HuH-7.5 (cell line): ENCODE measurements at places on chromosomes 12 and 14.

DNA sequence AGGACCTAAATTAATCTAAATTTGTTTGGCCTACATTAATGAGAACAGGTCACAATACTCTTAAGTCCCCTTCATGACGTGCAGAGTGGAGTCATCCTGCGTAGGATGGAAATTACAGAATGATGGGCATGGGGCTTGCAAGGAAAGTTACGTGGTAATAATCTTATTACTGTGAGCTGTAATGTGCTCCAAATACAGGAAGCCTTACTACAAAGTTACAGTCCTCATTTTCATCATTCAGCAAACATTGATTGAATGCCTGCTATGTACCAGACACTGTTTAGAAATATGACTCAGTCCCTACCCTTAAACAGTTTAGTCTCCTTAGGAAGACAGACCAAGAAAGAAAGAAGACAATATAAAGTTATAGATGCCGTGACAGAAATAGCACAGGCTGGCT, 9.4 kb downstream of the HIGD1C start:
- DNase-seq: no peak

DNA sequence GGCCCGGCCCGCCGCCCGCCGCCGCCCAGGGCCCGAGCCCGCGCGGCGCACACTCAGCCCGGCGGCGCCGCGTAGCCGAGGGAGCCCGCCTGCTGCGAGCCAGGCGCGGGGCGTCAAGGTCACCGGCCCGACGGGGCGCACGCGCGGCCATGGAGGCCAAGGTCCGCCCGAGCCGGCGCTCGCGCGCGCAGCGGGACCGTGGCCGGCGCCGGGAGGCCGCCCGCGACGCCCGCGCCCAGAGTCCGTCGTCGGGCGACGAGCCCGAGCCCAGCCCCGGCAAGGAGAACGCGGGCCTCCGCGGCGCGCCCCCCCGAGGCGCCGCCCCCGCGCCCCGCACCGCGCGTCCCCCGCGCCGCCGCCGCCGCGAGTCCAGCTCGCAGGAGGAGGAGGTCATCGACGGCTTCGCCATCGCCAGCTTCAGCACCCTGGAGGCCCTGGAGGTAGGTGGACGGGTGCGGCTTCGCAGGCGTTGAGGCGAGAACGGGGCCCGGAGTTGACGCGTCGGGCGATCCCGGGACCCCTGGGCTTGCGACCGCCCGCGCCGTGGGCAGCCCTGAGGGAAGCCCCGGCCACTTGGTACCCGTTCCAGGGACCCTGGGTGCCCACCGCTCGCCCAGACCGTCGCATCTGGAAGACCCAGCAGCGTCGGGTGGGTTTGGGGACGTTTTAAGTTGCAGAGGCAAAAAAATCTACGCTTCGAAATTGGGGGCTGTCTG, 629 bp downstream of the FBRSL1 start:
- DNase-seq: peak; percentile 58

GRCh38 chr12:51424094-51424661, 453 bp upstream of the SLC4A8 start:
- no peak for DNase-seq

DNA sequence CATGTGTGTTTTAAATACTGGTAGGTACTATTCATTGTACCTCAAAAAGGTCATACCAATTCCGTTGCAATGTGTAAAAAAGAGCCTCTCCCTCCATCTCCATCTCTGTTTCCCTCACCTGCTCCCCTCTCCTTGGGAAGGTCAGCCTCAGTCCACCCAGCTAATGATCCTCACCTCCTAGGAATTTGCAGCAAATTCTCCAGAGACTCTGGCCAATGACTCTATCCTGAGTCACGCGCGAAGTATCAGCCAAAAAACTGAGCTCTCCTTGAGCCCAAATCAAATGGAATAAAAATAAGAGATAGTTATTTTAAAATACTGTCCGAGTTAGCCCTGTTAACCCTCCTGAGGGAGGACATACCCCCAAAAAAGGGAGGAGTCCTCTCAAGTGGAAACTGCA, 148.4 kb downstream of the DPF3 start:
- DNase-seq: no peak

DNA sequence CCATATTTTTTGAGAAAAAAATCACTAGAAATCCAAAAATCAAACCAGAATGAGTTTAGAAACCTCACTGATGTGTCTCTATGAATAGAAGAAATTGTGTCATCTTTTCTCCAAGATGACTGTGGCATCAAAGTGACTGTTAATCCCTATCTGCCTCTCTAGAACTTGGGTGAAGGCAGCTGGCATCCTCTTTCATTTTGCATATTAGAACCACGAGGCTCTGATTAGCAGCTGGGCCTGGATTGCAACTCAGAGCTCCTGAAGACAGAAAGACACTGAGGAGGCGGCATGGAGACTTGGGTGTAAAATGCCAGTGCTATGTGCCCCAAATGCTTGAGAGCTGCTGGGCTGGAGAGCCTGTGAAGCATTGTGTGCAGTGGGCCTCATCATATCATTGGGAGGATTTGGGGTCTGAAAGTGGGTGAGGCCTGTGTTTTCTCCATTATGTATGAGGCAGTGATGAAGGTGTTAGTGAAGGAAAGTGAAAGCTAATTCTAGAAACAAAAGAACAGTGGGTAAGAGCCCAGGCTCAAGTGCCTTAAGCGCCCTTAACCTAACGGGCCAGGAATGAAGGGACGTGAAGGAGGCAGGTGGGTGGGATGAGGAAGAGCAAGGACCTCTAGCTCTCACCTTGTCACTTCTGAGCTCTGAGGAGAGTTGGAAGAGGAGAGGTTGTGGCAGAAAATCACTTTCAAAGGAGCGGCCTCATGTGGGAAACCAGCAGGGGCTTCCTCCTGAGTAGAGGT, 26.2 kb downstream of the NKX2-8 start:
- DNase-seq: no peak

DNA sequence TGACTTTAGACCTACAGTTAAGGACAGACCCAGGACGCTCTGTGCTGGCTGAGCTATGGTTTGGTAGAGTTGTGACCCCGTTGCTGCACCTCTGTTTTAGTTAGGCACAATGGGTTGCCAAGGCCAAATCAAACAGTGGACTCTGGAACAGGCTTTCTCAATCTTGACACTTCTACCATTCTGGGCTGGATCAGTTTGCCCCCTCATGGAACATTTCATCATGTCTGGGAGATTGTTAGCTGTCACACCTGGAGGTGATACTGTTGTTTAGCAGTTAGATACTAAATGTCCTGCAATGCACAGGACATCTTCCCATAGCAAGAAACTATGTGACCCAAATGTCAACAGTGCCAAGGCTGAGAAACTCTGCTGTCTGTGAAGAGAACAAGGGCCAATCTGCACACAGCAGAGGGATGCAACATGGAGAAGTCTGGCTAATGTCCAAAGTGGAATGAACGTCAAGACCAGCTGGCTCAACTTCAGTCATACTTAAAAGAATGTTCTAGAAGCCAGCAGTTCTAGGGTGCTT, 65.6 kb upstream of the DICER1 start:
- no peak for DNase-seq

DNA sequence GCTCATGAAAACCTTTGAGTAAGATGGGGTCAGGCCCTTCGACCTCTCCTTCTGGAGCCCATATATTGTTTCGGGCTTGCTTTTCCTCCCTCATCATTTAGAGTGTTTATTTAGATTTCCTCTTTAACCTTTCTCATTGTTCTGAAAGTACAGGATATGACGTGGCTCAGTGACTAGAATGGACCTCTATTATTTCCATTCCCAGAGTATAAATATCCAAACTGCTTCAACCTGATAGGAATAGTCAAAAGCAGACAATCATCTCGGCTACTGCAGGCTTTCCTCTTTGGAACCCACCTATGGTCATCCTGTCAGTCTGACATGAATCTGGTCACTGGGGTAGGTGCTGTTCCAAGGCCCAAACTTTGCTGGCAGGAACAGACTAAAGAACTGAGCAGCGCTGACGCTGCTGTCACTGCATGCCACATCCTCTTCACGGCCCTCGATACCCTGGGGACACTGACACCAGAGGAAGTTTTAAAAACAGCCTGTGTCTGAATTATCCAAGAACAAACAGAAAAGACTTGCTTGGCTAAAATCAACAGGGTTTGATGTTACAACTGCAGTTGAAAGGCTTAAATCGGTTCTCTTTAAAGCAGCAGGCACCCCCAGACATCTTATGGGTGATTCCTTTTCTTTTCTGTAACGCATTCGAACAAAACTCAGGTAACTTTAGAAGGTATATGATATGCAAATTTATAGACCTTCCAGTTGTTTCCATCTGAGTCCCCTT, 5.0 kb upstream of the DDX47 start:
- no peak for DNase-seq

GRCh38 chr12:127327986-127328385, 939.0 kb upstream of the TMEM132C start:
- DNase-seq: no peak

- no peak for DNase-seq
Measured at GRCh38 chr12:59517522-59517921, 78.3 kb upstream of the SLC16A7 start.

DNA sequence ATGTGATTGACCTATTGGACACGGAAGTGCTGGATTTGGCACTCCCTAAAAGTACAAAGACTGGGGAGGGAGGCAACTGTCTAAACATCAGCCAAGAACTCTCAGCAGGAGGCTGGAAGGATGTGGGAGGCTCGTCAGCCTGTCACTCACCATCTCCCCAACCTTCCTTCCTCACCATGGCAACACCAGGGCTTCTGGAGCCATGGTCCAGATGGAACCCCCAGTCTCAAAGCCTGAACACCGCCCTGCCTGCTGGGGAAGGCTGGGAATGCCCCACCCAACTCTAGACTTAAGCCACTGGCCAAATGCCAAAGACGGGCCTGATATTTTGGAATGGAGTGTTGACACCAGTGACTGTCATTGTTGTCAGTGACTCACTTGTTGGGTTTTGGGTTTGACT, 55.3 kb downstream of the GALNT16 start:
- DNase-seq: no peak

GRCh38 chr12:21678959-21679358, 21.3 kb upstream of the LDHB start:
- no peak for DNase-seq

DNA sequence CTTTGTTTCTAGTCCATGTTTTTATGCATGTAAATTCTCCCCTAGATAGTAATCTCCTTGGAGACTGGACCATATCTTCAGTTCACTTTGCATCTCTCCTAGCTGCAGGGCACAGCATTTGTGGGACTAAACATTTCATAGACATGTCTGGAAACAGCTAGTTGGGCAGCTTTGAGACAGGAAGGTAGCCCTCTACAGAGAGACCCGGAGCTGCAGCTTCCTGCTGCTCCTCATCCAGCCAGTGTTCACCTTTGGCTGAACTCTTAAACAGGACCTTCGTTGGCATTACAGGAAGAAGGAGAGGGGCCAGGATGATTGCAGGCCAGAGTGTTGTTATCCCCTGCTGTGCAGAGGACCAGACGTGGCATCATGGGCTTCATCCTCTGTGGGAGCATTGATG, 52.9 kb downstream of the GNS start:
- DNase-seq: no peak

GRCh38 chr14:99883866-99884650, 90.8 kb downstream of the EML1 start:
- no peak for DNase-seq
